ENCODE measurements at places on chromosomes 11 and 22.

- no peak for DNase-seq
Observed at GRCh38 chr22:23117275-23117674, 24.5 kb downstream of the RSPH14 start.

- no peak for DNase-seq
Observed at GRCh38 chr11:120612513-120613263, 101.1 kb downstream of the GRIK4 start.

GRCh38 chr11:36162006-36162882, 127.0 kb downstream of the COMMD9 start:
- DNase-seq, result no peak

DNA sequence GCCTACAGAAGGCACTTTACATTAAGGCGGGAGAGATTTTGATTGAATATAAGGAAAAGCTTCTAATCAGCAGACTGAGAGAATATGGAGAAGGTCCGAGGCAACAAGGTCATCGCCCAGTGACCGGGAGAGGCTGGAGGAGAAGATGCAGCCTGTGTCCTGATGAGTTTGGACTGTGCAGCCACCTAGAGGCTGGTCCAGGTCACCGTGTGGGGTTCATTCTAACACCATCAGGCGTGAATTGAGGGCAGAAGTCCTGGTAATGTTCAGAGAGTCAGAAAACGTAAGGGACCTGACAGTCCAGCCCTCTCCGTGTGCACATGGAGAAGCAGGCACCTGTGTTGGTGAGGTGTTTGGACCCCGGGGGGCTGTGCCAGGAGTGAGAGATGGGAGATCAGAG, 102.7 kb downstream of the FEZ1 start:
- DNase-seq, result no peak

DNA sequence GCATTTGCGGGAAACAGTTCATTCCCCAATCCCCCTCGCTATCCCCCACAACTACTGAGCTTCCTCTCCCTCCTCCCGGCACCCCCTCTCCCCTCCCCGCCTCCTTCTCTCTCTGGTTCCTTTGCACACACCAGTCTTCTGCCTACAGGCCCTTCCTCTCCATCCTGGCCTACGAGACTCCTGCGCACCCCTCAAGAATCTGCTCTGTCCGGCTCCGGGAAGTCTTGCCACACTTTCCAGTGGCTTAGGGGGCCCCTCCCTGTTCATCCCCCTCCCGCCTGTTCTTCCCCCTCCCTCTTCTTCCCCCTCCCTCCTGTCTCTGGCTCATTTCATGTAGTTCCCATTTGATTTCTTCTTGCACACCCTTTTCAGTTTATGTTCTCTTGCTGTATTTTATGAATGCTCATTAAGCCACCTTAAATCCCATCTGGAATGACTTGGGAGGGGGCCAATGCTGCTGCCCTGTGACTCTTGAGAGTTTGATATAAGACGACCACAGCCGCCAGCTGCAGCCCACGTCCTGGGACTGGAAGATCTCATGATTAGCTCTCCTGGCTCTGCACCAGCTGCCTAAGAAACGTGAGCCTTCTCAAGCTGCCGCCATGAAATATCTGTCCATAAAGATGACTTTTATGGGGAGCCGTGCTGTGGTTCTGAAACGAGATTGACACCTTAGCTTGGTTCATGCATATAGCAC, 50.9 kb downstream of the RPS6KA4 start:
- DNase-seq, result no peak

Measured in stimulated activated CD4-positive, alpha-beta T cell treated with anti-CD3 and anti-CD28 coated beads, Interleukin-2, amount 100 ng/mL, for 24 hours (primary cell).